ENCODE measurements at places on chromosomes 1 and 21.
A peak's percentile ranks its signal among the peaks of the same experiment; 100 is the strongest.

GRCh38 chr1:1760345-1760650 is 18.0 kb downstream of the NADK start:
- peaks cover 92% of the 10 kb centered on the region for H3K36me3 ChIP-seq
- no peaks in the 10 kb centered on the region for H3K27me3 ChIP-seq
- no peaks in the 10 kb centered on the region for H3K4me1 ChIP-seq
- no peak overlapping the region for H3K27ac ChIP-seq
- H3K4me3 ChIP-seq: no peak overlapping the region
- no peak for DNase-seq

DNA sequence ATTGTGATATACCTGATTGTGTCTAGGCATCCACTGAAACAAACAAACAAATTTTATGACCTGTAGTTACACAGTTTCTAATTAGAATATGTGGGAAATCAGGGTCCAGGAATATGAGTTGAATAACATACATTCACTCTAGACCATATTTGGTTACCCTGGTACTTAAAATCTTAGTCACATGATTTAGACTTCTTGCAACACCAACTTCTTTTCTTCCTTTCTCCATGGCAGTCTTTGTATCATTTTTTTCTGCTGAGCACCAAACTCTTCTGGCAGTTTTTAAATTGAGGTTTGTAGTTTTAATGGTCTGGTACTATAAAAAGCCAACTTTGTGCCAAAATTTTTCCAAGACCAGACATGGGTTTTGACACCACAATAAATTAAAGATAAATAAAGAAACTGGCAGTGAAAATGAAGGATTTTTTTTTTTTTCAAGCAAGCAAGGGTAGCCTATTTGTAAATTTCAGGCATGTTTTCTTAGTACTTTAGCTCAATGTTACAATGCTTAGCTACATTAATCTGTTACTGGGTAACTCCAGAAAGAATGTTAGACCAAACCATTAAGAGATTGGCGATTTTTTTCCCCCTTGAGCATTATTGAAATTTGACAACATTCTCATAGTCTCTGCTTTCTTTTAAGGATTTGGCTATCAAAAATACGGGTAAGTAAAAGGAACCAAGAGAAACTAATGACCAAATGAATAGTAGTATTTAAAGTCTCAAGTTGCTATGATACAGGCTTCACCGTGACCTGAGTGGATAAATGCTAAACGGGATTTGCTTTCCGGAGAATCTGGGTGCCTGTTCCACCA is 108.5 kb downstream of the NFIA start:
- H3K27ac ChIP-seq: no peak overlapping the region
- H3K4me3 ChIP-seq: no peak overlapping the region
- H3K4me1 ChIP-seq: no peaks in the 10 kb centered on the region
- no peaks in the 10 kb centered on the region for H3K27me3 ChIP-seq
- H3K36me3 ChIP-seq: no peaks in the 10 kb centered on the region

GRCh38 chr1:36137776-36138175 is 11.5 kb downstream of the TRAPPC3 start:
- H3K4me3 ChIP-seq: no peak overlapping the region
- H3K27ac ChIP-seq: no peak overlapping the region
- peaks cover 8% of the 10 kb centered on the region for H3K4me1 ChIP-seq
- no peak for DNase-seq

- DNase-seq: peak; percentile 39
- H3K27me3 ChIP-seq: no peaks in the 10 kb centered on the region
- H3K36me3 ChIP-seq: no peaks in the 10 kb centered on the region
- H3K4me3 ChIP-seq: peak overlapping the region; percentile 94
- peak overlapping the region; percentile 80 for H3K27ac ChIP-seq
These were observed 101.9 kb upstream of the SOD1 start for GRCh38 chr21:31557421-31558188.

DNA sequence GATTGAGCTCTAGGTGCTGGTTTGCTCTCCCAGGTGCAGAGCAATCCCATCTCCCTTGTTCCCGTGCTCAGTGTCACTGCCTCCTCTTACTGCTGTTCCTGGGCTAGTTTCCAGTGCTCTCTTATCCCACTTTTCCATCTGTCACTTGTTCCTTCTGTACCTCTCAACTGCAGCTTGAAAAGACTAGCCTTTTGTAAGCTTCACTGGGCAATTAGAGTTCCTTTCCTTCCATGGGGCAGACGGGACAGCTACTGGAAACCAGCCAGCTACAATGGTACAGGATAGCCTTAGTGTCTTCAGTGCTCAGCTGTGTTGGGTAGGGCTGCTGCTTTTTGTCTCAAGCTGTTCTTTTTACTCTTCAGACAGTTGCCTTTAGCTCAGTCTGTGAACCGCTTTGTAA is 31.6 kb downstream of the AGT start:
- peaks cover 100% of the 10 kb centered on the region for H3K36me3 ChIP-seq
- no peaks in the 10 kb centered on the region for H3K4me1 ChIP-seq
- DNase-seq: no peak
- no peak overlapping the region for H3K27ac ChIP-seq
- no peaks in the 10 kb centered on the region for H3K27me3 ChIP-seq

DNA sequence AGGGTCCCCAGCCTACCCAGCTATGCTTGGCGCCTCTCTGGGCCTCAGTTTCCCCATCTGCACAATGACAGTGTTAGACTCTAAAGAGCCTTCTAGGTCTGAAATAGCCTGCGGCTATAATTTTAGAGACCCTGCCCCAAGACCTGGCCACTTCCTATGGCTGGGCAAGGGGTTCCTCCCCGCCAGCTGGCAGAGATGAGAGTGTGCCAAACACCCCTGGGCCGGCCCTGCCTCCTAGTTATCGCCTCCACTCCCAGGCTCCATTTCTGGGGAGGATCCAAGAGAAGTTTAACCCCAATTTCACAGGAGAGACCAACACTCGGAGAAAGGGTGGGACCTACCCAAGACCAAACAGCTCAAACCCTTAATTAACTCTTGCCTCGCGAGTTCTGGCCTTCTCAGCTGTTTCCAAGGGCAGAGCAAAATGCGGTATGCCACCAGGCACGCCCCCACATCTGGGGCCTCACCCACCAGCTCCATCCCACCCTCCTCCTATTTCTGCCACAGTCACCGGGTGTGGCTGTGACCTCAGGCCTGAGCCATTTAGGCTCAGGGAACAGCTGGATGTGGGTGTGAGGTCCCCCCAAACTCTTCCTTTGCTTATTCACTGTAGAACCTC is 35.7 kb downstream of the TTC39A start:
- no peaks in the 10 kb centered on the region for H3K4me1 ChIP-seq
- no peaks in the 10 kb centered on the region for H3K27me3 ChIP-seq
- no peaks in the 10 kb centered on the region for H3K36me3 ChIP-seq
- H3K4me3 ChIP-seq: no peak overlapping the region
- DNase-seq: no peak

- no peak overlapping the region for H3K27ac ChIP-seq
- no peaks in the 10 kb centered on the region for H3K36me3 ChIP-seq
- H3K4me1 ChIP-seq: peaks cover 6% of the 10 kb centered on the region
- DNase-seq: no peak
- H3K4me3 ChIP-seq: no peak overlapping the region
These were observed 566.9 kb upstream of the ZP4 start for GRCh38 chr1:238457610-238458009.

Data from neuronal stem cell (in vitro differentiated cells).